Mesenteric fat pad (tissue), 1 donor: ENCODE measurements at places on chromosomes 7 and 10. TPM values are rescaled to one million over a fixed set of nuclear protein-coding genes. Genes with fewer than 3 reads are reported as not detected.
A peak's percentile ranks its signal among the peaks of the same experiment; 100 is the strongest.

Gene C10orf67
- total RNA-seq: not detected

Gene GHITM
- total RNA-seq: 146 TPM

- no peak for DNase-seq
Measured at GRCh38 chr7:74412603-74413002, 41.1 kb upstream of the GTF2IRD1 start.

GRCh38 chr10:23433701-23434100 is 5.2 kb upstream of the OTUD1 start:
- DNase-seq: no peak

DNA sequence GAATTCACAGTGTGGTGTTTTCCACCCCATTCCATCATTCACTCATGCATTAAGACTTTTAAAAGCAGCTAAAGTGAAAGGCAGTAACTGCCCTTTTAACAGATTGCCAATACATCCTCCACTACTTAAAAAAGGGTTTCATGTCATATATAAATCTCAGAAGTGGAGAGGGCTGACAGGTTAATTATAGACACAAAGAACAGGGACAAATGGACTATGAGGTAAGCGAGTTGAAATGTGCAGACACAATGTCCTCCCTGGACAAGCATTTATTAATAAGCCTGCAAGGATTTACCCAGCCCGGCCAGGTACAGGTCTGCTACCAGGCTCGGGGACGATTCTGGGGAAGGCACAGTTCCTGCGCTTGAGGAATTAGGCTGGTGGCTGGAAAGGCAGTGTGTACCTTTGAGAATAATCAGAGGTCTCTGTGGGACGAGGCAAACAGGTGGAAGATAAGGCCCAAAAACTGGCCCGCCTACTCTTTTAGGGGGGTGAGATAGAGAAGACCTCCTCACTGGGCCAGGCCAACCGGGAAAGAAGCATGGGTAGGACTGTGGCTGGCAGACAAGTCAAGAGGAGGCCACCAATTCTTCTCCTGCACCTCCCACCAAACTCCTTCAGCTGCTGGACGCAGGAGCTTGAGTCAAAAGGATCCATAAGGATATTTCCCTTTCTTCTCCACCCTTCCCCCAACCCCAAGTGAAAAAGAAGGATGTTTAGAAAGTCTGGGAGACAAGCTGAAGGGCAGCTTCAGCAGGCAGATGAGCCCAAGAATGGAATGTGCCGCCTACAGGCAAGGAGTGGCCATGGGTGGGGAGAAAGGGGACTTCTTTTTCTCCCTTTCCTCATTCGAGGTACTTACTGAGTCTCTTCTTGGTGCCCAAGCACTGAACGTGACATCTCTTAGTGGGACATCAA is 1.5 kb downstream of the PDLIM1 start:
- DNase-seq: no peak

- DNase-seq: no peak
Measured at GRCh38 chr7:121563177-121563576, 167.1 kb upstream of the FAM3C start.

- DNase-seq: peak; percentile 73
Measured at GRCh38 chr7:295155-296154, 5.5 kb downstream of the FOXL3 start.

Gene MDFIC
- total RNA-seq: 125 TPM

GRCh38 chr7:64516451-64516850 is 46.4 kb downstream of the ZNF680 start:
- DNase-seq: no peak

Gene TMEM176A
- 64.3 TPM for total RNA-seq

DNA sequence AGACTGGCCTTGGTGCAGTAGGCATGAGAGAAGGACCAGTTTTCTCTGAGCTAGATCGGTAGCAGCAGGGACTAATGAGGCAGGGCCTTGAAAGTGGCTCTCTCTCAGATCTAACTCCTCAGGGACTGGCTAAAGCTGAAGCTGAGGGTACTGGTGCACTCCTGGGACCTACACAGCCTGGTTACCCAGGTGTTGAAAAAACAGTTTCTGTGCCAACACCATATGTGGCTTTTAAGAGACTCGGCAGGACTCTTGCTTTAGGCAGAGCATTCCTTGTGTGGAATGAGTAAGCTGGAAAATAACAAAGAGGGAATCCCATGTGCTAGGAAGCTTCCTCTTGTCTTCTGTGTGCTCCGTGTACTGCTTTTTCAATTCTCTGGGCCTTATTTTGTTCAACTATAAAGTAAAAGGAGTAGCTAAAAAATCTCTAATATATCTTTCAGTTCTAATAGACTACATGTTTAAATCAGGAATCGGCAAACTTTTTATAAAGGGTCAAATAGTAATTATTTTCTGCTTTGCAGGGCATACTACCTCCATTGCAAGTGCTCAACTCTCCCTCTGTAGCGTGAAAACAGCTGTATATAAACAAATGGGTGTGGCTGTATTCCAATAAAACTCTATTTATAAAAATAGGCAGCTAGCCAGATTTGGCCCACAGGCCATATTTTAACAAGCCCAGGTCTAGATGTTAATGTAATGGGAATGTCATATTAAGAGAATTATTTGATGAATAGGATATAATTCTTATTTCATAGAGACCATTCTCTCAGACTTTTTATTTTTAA is 186.1 kb upstream of the KAT6B start:
- no peak for DNase-seq

- DNase-seq: no peak
Measured at GRCh38 chr10:34885011-34885410, 69.9 kb upstream of the PARD3 start.

- no peak for DNase-seq
Measured at GRCh38 chr7:111190804-111191203, 99.9 kb downstream of the LRRN3 start.

DNA sequence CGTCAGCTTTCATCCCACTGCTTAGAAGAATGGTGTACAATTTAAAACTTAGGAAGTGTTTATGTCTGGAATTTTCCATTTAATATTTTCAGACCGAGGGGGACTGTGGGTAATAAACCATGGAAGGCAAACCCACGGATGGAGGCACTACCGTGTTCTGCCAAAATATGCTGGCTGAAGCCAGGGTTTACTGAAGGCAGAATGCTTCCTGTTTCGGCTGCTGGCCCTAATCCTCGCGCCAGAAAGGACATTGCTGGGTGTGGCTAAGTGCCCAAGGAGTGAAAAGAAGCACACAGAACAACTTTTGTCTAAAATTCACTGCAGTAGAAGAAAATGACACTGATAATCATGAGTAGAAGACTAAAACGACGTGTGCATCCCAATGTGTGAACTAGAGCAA is 32.3 kb downstream of the PITRM1 start:
- no peak for DNase-seq

- DNase-seq: no peak
Measured at GRCh38 chr7:69373171-69374043, 224.9 kb upstream of the AUTS2 start.

- no peak for DNase-seq
Measured at GRCh38 chr7:5360451-5360850, 63.2 kb downstream of the TNRC18 start.

Gene AOC1
- 0.67 TPM for total RNA-seq

GRCh38 chr7:111092406-111093236 is 1.7 kb downstream of the LRRN3 start:
- no peak for DNase-seq

- DNase-seq: no peak
Measured at GRCh38 chr10:28256776-28257175, 46.1 kb downstream of the MPP7 start.

Gene GIMAP7
- 27.3 TPM for total RNA-seq

DNA sequence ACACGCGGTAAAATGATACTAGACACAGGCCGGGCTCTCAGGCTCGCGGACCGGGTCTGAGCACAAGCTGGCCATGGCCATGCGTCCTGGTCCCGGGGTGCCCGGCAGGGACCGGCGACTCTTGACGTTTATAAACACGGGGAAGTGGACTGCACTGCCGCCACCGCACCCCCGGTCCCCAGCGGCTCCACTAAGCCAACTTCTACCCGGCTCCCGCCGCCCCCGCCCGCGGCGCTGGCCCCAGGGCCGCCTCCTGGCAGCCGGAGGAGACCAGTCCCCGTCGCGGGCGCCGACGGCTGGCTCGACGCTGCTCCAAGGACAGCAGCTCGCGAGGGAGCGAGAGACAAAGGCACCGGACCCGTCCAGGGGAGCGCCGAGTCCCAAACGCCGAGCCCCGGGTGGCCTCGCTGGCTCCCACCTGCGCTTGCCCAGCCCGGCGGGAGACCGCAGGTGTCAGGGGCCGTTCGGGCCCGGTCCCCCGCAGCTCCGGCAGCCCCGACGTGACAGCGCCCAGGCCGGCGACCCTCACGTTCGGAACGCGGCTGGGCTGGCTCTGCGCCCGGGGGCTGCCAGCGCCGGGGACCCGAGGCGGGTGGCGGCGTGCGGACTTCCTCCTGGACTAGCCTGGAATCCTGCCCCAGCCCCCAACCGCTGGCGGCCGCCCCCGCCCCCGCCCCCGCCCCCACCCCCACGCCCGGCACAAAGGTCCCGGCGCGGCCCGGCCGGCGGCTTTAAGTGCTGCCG is 517 bp downstream of the ITGB1 start:
- DNase-seq: peak; percentile 91

Gene ATP5MK
- 348 TPM for total RNA-seq

- no peak for DNase-seq
Measured at GRCh38 chr10:46223064-46223480, 63.7 kb upstream of the ANTXRL start.

DNA sequence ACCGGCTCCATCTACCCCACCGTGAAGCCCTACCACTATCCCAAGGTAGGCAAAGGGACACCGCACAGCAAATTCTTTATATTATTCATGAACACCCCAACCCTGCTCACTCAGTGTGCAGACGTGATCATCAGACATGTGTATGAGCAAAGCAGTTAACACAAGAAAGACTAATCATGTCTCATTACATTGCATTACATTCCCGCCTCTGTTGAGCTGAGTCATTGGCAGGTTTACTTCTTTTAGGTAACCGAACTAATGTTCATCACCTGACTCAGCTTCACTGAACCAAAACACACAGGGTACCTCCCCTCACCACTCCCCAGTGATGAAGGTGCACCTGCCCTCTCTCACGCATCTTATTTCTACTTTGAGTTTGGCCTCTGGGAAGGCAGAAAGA is 233.4 kb downstream of the PAXIP1 start:
- no peak for DNase-seq

Gene ODAD2
- 0.22 TPM for total RNA-seq
